NCI-H774 (cell line): ENCODE measurements at places on chromosomes 3 and 15.

DNA sequence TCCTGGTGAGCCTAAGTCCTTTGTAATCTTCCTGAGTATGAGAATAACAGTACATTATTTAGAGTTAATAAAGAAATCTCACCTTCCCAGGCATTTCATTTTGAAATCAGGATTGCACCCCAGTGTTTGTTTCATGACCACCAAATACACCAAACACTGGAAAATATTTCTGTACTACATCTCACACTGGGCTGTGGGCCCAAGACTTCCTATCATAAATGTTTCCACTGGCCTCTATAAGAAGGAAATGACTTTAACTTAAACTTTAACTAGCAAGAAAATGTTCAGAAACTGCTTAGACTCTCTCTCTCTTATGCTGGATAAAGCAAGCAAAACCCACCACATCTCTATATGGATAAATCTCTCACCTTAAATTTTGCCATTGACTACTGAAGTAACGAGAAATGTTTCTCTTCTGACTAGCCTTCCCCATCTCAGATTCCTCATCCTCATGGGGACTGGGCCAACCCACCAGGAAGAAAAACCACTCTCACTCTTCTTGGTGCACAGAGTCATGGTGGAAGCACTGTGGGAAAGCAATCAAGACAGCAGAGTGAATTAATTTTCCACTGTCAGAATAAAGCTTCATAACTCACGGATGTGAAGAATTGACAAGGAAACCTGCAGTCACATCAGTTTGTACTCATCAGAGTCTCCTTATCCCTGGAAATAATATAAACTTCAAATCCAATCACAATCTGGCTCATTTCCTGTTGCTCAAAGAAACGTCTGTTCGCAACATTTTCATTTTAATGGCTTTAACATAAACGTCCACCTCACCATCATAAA lies 859.6 kb downstream of the EPHA3 start:
- DNase-seq: no peak

DNA sequence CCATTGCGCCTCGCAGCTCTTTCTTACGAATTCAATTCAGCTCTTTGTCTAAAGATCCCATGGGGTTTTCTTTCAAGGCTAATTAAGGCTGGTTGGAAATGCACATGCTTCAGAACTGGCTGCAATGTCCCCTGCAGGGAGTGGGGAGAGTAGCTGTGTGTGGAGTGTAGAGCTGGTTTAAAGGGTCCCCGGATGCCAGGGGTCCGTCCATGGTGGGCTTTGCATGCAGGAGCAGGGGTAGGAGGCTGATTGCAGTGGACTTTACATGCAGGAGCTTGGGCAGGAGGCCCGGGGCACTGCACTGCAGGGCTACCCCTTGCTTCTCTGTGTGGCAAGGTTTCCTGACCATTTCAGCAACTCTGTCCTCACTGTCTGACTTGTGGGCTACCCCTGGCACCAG lies 261.6 kb upstream of the LYSMD4 start:
- no peak for DNase-seq

DNA sequence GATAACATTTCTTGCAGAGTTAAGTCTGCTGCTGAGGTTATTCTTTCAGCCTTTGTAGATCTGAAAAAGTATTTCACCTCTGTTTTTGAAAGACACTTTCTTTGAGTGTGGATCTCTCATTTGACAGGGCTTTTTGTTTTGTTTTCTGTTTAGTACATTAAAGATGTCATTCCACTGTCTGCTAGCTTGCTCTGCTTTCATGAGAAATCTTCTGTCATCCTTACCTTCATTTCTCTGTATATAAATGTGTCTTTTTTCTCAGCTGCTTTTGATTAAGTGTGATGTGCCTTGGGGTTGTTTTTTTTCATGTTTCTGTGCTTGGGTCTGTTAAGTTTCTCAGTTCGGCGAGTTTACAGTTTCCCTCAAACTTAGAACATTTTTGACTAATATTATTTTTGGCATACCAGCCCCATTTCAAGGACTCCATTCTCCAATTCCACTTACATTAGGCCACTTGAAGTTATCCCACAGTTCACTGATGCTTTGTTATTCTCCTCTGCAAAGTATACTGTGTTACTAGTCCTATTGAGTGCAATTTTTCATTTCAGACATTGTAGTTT lies 43.9 kb upstream of the CA12 start:
- no peak for DNase-seq

- DNase-seq: peak; percentile 82
These were observed 236.2 kb upstream of the THBS1 start for GRCh38 chr15:39344662-39345141.

DNA sequence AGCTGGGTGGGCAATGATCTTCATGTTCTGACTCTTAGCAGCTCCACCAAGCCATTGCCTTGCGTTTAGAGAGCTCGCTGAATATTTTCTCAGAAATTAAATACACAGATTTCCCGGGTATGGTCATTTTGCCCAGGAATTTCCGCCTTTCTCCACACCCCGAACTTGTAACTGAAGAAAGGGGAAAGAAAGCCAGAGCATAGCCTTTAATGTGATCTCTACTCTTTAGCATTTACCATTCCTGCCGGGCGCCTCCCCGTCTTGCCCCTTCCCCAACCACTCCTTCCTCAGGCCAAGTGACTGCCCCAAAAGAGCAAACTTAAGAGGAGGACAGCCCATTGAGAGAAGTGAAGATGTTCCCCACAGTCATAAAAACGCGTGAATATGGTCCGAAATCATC lies 53.1 kb downstream of the LMCD1 start:
- no peak for DNase-seq

DNA sequence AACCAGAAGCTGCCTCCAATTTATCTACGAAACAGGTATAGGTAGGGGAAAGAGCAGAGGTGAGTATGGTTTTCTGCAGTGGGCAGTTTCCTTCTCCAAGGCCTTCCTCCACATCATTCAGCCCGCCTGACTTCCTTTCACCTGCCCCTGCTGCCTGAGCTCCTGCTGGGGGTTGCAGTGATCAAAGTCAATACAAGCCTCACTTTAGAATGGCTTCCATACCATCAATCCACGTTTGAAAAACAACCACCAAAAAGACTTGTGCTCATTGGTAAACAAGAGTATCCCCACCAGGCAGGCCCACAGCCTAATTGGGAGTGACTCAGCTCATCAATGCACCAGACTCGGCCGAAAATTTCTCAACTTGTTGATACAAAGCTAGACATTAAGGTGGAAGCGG lies 159.9 kb downstream of the MAGI1 start:
- no peak for DNase-seq

DNA sequence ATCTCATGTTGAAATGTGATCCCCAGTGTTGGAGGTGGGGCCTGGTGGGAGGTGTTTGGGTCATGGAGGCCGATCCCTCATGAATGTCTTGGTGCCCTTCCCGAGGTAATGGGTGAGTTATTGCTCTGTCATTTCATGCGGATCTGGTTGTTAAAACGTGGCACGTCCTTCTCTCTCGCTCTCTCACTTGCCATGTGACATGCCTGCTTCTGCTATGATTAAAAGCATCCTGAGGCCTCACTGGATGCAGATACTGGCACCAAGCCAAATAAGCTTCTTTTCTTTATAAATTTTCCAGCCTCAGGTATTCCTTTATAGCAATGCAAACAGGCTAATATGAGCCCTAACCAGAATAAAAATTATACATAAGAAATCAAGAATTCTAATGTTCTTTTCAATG lies 31.7 kb upstream of the HACD2 start:
- DNase-seq: no peak

DNA sequence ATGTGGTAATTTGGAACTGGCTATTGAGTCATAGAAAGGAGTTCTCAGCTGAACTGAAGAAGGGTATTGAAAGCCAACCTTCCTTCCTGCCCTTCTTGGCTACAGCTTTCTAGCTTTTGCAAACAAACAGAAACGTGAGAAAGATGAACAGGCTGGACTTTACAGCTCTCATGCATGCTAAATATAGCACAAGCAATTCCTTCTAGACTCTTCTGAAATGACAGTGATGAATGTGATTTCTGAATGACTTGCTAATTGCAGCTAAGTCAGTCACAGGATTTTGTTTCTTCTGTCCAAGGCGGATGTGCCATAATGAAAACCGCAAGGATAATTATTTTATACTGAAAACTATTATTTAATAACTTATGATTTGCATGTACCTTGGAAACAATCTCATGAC lies 36.3 kb downstream of the BCHE start:
- DNase-seq: no peak

GRCh38 chr15:50141856-50142255 lies 22.8 kb upstream of the ATP8B4 start:
- DNase-seq: no peak

- no peak for DNase-seq
These were observed 117.5 kb downstream of the EEFSEC start for GRCh38 chr3:128270559-128271492.

DNA sequence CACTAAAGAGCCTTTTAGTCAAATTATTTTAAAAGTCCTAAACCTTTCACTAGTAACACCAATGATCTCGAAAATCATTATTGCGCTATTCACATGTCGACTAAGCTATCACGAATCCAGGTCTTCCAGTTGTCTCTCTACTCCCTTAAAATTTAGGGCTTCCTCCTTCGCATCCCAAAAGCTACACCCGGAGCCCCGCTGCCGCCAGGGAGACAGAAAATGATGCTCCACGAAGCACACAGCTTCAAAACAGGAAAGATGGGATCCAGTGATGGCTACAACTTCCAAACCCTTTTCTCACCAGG lies 253 bp downstream of the IFT80 start:
- no peak for DNase-seq

GRCh38 chr3:53704363-53704725 lies 141.9 kb downstream of the CHDH start:
- DNase-seq: no peak

DNA sequence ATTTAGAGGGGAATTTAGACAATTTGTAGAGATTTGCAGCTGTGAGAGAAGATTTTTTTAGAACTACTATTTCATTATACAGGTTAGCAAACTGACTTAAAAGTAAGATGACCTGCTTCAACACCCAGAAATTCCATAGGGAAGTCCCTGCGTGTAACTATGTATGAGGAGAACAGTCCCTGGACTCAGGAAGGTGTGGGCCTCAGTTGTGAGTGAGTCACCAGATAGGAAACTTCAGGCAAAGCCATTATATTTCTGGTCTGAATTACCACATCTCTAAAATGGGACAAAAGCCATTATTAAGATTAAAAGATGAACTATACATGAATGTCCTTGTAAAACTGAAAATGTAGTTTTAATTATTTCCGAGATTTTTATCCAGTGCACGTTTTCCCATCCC lies 488.3 kb upstream of the GOLIM4 start:
- DNase-seq: no peak

DNA sequence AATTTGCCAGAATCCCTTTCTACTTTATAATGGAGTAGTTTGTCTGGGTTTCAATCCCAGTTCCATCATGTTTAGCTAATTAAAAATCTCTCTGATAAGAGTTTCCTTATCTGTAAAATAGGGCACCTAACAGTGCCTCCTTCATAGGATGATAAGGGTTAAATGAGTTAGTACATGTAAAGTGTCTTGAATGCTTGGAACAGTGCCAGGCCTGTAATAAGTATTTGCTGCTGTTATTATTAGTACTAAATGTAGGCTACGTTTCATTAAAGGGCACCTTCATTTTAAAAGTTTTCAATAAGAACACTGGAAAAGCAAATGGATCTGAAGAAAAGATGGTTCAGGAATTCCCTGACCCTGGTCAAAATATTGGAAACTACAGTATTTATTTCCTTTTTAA lies 11.8 kb upstream of the SLC2A2 start:
- DNase-seq: no peak

DNA sequence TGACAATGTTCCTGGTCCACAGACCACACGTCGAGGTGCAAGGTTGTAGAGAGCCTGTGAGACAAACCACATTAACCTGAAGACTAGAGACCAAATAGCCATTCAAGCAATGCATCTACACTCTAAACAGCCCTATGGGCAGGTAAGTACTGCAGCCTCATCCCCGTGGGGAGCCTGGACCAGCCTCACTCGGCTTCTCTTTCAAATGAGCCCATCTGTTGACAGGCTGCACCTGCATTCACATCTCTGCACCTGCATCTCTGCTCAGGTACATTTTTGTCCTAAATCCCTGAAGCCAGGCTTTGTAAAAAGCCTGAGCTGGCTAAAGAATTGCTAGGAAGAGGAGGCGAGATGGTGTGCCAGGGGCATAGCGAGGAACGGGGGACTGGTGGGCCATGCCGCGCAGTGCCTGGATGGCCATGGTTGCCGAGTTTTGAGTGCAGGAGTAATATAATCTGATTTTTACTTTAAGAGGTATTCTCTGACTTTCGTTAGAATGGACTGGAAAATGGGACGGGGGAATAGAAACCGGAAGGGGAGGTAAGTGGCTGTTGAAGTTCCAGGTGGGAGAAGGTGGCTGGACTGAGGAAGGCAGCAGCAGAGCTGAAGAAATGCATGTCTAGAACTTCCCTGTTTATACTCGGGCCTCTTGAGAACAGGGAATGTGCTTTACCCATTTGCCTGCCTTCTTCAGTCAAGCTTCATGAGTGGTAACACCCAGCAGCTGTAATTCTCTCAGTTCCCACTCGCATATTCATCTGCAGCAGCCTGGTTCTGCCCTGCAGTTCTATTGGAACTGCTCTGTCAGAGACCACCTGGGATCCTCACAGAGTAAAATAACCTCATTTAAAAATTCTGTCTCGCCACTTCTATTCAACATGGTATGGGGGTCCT lies 226.4 kb downstream of the OPA1 start:
- DNase-seq: no peak

- DNase-seq: no peak
These were observed 236.8 kb upstream of the UBE2E2 start for GRCh38 chr3:22966349-22966748.

GRCh38 chr15:64686130-64686735 lies 89.2 kb downstream of the RBPMS2 start:
- no peak for DNase-seq

DNA sequence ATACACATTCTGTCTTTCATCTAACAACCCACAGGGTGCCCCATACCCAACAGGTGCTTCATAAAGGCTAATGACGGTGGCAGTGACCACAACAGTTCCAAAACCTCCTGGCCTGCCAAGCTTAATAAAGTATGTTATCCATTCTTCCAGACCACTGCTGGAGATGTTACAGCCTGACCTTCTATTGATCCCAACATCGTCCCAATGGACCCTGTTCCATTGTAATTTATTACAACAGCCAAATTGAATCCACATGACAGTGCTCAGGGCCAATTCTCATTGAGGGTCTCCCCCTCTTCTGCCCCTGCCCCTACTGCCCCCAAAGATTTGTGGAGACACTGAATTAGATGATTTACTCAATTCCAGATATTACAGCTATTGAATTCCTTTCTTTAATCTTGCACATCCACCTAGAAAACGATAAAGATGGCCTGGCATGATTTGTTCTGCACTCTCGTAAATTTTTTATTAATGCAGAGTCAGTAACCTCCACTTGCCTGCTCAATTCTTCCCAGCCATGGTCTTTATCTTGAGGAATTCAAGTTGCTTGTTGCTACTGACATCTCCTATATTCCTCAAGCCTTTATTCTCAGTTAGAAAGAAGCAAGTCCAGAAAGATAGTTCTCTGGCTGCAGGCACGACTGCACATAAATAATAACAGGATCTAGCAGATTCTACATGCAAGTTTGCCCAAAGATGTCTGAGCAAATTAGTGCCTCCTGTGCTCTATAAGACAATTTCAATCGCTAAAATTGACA lies 407.6 kb downstream of the ERC2 start:
- no peak for DNase-seq

DNA sequence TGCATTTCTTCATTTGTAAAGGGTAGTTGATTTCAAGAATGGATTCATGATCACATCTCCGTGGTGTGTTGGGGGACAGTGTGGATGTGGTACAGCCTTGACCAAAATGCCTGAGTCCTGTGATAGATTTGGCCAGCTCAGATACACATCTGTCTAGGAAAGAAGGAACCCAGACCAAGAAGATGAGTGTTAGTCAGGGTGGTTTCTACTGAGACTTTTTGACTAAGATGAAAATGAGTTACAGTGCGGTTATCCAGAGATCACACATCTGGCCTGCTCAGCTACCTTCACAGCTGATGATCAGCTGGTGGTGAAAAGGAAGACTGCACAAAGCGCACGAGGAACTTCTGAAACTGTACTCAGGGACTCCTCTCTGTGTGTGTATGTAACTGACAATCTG lies 68.0 kb downstream of the FNDC3B start:
- no peak for DNase-seq
